ENCODE measurements at places on chromosomes 13 and 19.

GRCh38 chr13:52862358-52863206, 14.1 kb upstream of the PCDH8 start:
- peak; percentile 29 for DNase-seq

- no peak for DNase-seq
Observed at GRCh38 chr13:31775686-31776085, 36.4 kb downstream of the RXFP2 start.

DNA sequence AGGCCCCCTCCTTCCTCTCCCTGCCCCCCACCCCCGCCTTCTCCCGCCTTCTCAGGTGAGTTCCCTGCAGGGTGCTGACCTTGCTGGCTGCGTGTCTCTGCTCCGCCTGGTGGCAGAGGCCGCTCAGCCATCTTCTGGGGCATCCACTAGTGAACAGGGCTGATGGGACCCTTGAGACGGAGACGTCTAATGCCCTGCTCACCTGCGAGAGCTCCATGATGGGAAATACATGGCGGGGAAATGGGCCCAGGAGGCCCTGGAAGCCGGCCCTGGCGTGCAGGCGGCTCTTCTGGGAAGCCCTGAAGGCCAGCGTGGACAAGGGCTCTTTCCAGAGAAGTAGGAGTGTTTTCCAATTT, 15.2 kb upstream of the F7 start:
- DNase-seq = no peak

GRCh38 chr19:49106648-49107135, 7.5 kb upstream of the LIN7B start:
- no peak for DNase-seq

DNA sequence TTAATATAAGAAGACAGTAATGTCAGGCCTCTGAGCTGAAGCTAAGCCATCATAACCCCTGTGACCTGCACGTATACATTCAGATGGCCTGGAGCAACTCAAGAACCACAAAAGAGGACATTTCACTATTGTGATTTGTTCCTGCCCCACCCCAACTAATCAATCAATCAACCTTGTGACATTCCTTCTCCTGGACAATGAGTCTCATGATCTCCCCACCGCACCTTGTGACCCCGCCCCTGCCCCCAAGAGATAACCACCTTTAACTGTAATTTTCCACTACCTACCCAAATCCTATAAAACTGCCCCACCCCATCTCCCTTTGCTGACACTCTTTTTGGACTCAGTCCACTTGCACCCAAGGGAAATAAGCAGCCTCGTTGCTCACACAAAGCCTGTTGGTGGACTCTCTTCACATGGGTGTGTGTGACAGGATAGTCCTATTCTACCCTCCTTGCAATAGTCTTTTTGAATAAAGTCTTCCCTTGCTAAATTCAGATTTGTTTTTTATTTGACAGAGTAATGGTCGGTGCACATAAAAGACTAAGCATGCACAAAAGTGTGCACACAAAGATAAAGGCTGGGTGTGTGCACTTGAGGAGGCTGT, 14.0 kb downstream of the CD70 start:
- DNase-seq = peak; percentile 72

DNA sequence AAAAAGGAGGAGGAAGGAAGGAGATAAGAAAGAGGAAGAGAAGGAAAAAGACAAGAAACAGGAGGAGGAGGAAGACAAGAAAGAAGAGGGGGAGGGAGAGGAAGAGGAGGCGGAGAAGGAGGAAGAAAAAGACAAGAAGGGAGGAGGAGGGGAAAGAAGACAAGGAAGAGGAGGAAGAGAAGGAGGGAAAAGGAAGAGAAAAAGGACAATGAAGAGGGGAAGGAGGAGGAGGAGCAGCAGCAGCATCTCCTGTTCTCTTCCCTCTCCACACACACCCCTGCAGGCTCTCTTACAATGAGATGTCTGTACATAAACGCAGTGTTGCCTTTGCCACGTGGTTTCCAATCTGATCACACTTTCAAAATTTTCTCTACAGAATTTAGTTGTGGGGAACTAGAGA, 66.6 kb downstream of the RUBCNL start:
- DNase-seq = no peak

DNA sequence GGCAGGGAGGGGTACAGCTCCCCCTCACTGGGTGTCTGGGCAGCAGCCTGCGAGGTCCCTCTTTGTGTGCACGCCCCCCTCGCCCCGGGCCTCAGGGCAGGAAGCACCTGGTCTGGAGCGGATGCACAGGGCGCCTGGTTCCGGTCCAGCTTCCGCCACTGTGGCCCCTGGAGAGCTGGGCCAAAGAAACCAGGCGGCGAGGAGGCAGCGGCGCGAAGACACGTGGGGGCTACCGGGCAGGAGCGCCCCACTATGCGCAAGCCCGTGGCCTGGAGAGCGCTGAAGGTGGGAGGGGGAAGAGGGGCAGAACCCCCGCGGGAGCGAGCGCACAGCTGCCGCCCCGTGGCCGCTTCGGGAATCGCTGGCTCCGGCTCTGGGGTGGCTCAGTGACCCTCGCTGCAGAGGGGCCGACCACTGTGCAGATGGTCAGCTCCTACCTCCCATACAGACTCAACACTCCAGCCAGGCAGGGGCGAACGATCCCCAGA, 1.7 kb upstream of the LYL1 start:
- DNase-seq = no peak

DNA sequence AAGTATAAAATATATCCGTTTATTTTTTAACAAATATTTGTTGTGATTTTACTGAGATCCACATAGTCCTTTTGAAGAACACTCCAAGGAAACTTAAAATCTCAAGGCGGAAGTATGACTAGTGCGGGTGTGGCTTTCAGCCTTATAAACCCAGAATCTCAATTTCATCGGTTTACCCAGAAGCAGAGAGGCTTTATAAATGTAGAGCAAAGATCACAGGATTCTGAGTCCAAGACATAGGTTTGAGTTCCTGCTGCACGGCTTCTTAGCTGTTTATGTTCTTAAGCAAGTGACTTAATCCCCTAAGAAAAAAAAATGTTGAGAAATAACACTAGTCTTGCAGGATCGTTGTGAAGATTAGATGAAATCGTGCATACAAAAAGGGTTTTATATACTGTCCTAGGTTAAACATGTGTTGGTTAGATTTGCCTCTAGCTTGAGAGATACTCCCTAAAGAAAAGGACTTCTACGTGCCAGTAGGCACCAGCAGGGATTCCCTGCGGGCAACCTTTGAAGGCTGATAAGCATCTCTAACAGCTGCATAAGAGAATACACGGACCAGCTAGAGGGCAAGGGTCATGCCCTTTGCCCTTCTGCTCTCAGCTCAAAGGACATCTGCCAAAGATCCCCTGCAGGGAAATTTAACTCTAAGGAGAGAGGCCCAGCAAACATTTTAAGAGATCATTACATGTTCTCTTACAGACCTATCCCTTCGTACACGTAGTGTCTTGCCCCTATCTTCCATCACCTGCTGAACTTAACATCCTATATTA, 130.4 kb upstream of the MIR17HG start:
- no peak for DNase-seq

GRCh38 chr13:73731564-73731963, 402.6 kb downstream of the KLF12 start:
- DNase-seq = no peak

- DNase-seq = no peak
Observed at GRCh38 chr19:39112338-39112890, 13.2 kb upstream of the PAK4 start.

DNA sequence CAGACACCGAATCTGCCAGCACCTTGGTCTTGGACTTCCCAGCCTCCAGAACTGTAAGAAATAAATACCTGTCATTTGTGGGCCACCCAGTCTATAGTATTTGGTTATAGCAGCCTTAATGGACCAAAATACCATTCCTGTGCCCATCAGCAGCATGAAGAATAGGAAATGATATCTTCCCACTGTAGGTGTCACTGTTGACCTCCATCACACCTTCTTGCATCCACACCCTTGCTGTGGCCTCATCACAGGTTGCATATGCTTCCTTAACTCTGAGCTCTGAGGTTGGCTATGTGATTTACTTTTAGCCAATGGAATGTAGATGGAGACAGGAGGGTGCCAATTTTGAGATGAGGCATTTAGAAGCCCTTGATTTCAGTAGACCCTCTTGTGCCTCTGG, 242.0 kb upstream of the TSHZ3 start:
- DNase-seq = no peak

DNA sequence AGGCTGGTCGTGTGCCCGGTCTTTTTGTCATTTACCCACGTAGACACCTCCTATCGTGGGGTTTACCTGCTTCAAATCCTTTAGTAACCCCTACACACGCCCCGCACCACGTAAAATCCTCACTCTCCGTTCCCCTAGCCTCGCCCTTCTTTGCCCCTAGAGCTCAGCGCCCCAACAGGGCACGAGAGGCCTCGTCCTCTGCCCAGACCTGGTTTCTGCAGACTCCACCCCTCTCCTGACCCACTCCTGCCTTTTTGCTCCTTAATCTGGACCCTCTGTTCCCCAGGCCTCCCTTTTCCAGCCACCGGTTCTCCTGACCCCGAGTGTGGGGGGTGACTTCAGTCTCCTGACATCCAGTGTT, 412 bp downstream of the ZNF528 start:
- no peak for DNase-seq

DNA sequence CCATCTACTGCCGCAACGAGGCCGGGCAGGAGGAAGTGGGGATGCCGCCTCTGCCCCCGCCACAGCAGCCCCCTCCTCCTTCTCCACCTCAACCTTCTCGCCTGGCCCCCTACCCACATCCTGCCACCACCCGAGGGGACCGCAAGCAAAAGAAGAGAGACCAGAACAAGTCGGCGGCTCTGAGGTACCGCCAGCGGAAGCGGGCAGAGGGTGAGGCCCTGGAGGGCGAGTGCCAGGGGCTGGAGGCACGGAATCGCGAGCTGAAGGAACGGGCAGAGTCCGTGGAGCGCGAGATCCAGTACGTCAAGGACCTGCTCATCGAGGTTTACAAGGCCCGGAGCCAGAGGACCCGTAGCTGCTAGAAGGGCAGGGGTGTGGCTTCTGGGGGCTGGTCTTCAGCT, 3.4 kb upstream of the NUP62 start:
- DNase-seq = no peak

- peak; percentile 19 for DNase-seq
Observed at GRCh38 chr19:40006273-40006691, 9.4 kb downstream of the ZNF546 start.

- no peak for DNase-seq
Observed at GRCh38 chr13:44412346-44412935, 38.8 kb downstream of the SERP2 start.

- DNase-seq = peak; percentile 51
Observed at GRCh38 chr19:5805462-5806132, 730 bp downstream of the NRTN start.

- DNase-seq = no peak
Observed at GRCh38 chr13:92379371-92379770, 847.2 kb upstream of the GPC6 start.

GRCh38 chr13:80560609-80561008, 219.7 kb upstream of the SPRY2 start:
- no peak for DNase-seq
